ENCODE measurements at places on chromosomes 3 and 15. TPM values are rescaled to one million over a fixed set of nuclear protein-coding genes. Genes with fewer than 3 reads are reported as not detected.

Gene FOXB1
- 2.2 TPM for total RNA-seq

Gene ATP13A5
- not detected for total RNA-seq

Gene SLC2A2
- not detected for total RNA-seq

Gene CCDC191
- total RNA-seq: 11.0 TPM

- no peak for DNase-seq
Measured at GRCh38 chr3:37271611-37272010, 97.2 kb upstream of the LRRFIP2 start.

DNA sequence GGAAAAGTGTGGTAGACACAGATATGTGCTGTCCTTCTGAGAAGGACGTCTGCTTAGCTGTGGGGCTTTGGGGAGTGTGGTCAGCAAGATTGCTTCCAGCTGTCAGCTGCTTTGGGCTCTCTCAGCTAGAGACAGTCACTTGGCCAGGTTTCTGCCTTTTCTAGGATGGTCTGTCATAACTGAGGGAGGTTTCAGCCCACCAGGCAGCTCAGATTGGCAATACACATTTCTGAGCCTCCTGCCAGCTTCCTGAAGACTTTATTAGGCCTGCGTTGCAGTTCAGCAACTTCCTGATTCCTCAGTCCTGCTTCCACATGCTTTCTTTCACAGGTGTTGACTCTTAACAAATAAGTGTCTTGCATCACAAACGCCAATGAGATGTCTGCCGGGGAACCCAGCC lies 286.5 kb downstream of the SQOR start:
- no peak for DNase-seq

GRCh38 chr3:102529452-102529851 lies 94.6 kb downstream of the ZPLD1 start:
- no peak for DNase-seq

- DNase-seq: no peak
Measured at GRCh38 chr3:5115506-5116162, 6.5 kb upstream of the ARL8B start.

Data from PC-9 (cell line).